Myocyte (in vitro differentiated cells): ENCODE measurements at places on chromosomes 1 and 21. TPM values are rescaled to one million over a fixed set of nuclear protein-coding genes. Genes with fewer than 3 reads are reported as not detected.

- no peak for DNase-seq
Measured at GRCh38 chr1:170376801-170377385, 155.1 kb upstream of the GORAB start.

- DNase-seq = no peak
Measured at GRCh38 chr1:25809283-25809926, 9.4 kb downstream of the SELENON start.

The SNX7 gene
- 25.4 and 43.6 TPM in 2 replicates for total RNA-seq

GRCh38 chr1:102531036-102531435 is 534.3 kb upstream of the OLFM3 start:
- no peak for DNase-seq

DNA sequence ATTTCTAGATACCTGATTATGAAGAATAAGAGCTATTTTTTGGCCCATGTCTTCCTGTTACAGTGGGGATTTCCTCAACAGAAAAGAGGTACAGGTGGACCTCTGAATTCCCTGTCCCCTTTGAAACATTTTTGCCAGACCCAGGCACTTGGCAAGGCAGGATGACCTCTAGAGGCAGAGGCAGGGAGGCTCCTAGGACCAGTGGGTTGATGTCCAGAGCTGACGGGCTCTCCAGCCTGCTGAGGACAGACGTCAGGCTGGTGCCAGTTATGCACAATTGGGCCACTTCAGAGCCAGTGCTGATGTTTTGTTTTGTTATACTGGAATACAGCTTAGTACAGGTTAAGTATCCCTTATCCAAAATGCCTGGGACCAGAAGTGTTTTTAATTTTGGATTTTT is 18.5 kb upstream of the A3GALT2 start:
- no peak for DNase-seq
